K562 (cell line): ENCODE measurements at places on chromosomes 2 and 18. TPM values are rescaled to one million over a fixed set of nuclear protein-coding genes. Genes with fewer than 3 reads are reported as not detected.

Gene GAD1
- total RNA-seq = 14.5 and 15.7 TPM in 2 replicates

Gene FSHR
- not detected in 2 replicates for total RNA-seq

Gene MGAT4A
- 0.35 and 0.38 TPM in 2 replicates for total RNA-seq

Gene SLC16A14
- total RNA-seq = not detected in 2 replicates

Gene ARMC9
- total RNA-seq = 1.0 and 1.1 TPM in 2 replicates
